K562 (cell line): ENCODE measurements at places on chromosomes 3 and 15. TPM values are rescaled to one million over a fixed set of nuclear protein-coding genes. Genes with fewer than 3 reads are reported as not detected.
A peak's percentile ranks its signal among the peaks of the same experiment; 100 is the strongest.

The ZNF860 gene
- total RNA-seq = not detected in 2 replicates

DNA sequence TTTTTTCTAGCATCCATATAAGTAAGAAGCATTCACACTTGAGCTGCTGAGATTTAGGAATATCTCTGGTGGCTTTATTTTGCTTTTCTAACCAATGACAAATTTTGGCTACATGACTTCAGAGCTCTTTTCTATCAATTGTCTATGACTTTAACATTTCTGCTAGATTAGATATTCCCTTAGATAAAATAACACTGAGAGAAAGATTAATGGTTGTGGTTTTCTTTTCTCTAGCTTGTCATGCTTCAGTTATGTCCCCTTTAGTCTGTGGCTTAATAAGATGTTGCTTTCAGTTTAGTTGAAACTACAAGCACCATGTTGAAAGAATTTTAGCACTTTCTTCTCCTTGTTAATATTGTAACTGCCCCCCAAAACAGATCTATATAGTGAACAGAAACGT lies 665.6 kb upstream of the CCDC54 start:
- no peak overlapping the region for H3K4me3 ChIP-seq
- H3K27me3 ChIP-seq = no peaks in the 10 kb centered on the region
- no peaks in the 10 kb centered on the region for H3K4me1 ChIP-seq
- no peak overlapping the region for H3K27ac ChIP-seq
- no peaks in the 10 kb centered on the region for H3K36me3 ChIP-seq

DNA sequence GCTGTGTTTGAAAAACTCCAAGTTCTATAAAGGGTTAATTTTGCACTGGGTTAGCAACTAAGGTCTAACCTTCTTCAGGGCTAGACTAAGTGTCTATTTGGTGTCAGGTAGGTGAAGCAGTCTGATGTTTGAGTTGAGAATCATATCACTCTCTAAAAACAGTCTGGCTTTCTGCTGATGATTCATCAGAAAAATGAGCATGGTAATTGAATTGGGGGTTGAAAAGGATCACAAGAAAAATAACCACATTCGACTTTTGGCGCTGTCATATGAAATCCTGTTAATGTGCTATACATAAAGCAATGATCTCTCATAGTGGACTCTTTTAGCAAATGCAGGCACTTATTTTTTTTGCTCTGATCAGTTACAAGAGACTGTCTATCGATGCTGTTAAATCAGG lies 242.2 kb upstream of the AZI2 start:
- H3K4me3 ChIP-seq = no peak overlapping the region
- H3K4me1 ChIP-seq = no peaks in the 10 kb centered on the region
- no peaks in the 10 kb centered on the region for H3K27me3 ChIP-seq
- H3K27ac ChIP-seq = no peak overlapping the region

DNA sequence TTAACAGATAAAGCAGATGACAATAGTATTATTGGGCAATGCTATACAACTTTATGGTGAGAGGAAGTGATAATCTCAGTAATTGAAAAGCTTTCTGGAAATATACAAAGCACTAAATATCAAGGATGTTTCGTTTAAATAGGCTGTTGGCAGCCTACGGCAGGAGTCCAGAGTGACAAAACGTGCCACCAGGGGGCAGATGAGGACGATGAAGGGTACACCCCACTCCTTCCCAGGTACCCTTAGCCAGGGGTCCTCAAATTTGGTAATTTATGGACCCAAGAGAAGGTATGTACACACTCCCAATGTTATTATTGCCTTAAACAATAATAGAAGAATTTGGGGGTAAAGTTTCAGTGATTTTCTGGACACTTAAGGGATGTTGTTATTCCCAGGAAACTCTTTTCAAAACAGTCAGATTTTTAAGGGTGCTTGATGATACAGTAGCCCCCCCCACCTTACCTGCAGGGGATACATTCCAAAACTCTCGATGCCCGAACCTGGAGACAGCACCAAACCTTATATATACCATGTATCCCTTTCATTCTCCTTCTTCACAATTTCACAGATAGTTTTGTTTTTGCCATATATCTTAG lies 1.4 kb upstream of the MAGEL2 start:
- H3K4me3 ChIP-seq = no peak overlapping the region
- DNase-seq = peak; percentile 49
- H3K4me1 ChIP-seq = peaks cover 15% of the 10 kb centered on the region
- H3K27me3 ChIP-seq = no peaks in the 10 kb centered on the region
- H3K36me3 ChIP-seq = no peaks in the 10 kb centered on the region

GRCh38 chr15:95715906-95716656 lies 614.4 kb upstream of the NR2F2 start:
- peaks cover 28% of the 10 kb centered on the region; the same call in 2 of the 3 replicates for H3K4me1 ChIP-seq
- peak; percentile 76 for DNase-seq
- peaks cover 35% of the 10 kb centered on the region for H3K36me3 ChIP-seq
- H3K27me3 ChIP-seq = no peaks in the 10 kb centered on the region
- H3K27ac ChIP-seq = peak overlapping the region; percentile 15; the same call in 1 of the 3 replicates

The GRIP2 gene
- total RNA-seq = not detected in 2 replicates

DNA sequence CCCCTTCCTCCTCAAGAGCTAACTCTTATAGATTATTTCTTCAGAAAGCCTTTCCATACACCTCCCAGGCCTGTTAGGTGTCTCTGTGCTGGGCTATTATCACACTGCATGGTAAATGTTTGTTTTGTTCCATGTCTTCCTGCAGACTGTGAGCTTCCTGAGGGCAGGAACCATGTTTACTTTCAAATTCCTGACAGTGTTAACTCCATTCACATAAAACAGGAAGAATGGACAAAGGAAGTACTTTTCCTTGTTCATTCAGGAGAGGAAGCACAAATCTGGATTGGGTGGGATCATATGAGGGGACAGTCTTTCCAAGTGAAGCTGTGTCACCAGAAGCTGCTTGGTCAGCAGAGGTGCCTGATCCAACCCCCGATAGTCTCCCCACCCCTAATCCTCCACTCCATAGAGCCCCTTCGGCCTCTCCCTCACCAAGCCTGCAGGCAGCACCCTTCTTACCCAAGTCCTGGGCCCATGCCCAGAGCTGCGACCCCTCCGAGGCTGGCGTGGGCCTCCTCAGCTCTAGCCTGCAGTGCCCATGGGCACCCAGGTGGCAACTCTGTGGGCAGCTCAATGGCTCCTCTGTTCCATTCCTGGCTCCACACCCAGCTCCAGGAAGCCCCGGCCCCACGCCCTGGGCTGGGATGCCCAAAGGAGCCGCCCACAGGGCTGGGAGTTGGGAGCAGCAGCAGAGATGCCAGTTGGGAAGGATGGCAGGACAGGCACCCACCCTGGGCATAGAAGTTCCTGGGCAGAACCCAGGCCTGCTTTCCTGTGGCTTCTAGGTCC lies 6.9 kb downstream of the SHF start:
- H3K4me1 ChIP-seq = peaks cover 9% of the 10 kb centered on the region; the same call in 1 of the 3 replicates
- no peaks in the 10 kb centered on the region for H3K27me3 ChIP-seq
- H3K4me3 ChIP-seq = no peak overlapping the region
- DNase-seq = no peak
- H3K27ac ChIP-seq = no peak overlapping the region

The STRIT1 gene
- not detected in 2 replicates for total RNA-seq
